ENCODE measurements at places on chromosomes 7 and 10.

GRCh38 chr10:126006906-126007305 lies 110.5 kb downstream of the FANK1 start:
- no peak for DNase-seq

- no peak for DNase-seq
Observed at GRCh38 chr10:29828440-29828894, 193.7 kb upstream of the SVIL start.

DNA sequence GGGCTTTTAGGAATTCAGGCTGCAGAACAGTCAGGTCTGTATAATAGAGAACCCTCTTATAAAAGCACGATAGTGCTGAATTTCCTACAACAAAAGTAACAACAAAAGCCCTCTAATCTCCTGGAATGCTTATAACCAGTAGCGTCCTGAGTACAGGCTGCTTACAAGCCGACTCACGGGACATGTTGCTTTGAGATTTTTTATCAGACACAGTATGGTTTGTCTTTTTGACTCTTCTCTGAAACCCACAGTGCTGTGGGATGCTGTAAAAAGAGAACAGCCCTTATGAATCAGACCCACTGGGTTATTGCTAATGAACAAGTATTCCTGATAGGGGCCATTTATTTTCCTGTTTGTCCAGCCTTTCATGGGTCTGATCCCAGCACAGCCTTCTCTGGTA lies 59.4 kb downstream of the PLPP4 start:
- no peak for DNase-seq

- DNase-seq, result peak; percentile 77
Observed at GRCh38 chr10:9302140-9302746, 1247.8 kb downstream of the GATA3 start.

GRCh38 chr7:27520815-27521790 lies 141.6 kb downstream of the HIBADH start:
- no peak for DNase-seq

DNA sequence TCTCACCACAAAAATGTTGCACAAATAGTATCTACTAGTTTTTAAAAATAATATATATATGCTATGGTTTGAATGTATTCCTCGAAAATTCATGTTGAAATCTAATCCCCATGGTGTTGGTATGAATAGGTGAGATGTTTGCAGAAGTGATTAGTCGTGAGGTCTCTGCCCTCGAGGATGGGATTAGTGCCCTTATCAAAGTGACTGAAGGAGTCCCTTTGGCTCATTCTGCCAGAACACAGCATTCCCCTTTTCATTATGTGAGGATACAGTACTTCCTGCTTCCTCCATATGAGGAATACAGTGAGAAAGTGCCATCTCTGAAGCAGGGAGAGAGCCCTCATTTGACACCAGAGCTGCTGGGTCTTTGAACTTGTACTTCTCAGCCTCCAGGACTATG lies 777.5 kb upstream of the LRRTM3 start:
- no peak for DNase-seq

DNA sequence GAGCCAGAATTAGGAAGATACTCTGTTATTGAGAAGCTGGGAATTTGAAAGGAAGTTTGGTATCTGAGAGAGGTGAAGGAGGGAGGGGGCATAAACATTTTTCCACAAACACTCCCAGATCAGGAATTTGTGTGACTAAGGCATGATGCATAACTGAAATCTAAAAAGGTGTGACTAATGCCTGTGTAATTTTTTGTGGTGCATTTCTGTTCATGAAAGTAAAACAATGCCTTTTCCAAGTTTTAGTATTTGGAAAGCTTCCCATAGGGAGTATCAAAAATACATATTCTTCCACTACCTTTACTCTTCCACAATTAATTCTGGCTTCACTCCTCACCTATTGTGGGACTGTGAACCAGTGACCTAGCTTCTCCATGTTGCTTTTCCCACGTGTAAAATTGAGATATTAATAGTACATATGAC lies 56.4 kb upstream of the CAV2 start:
- no peak for DNase-seq

DNA sequence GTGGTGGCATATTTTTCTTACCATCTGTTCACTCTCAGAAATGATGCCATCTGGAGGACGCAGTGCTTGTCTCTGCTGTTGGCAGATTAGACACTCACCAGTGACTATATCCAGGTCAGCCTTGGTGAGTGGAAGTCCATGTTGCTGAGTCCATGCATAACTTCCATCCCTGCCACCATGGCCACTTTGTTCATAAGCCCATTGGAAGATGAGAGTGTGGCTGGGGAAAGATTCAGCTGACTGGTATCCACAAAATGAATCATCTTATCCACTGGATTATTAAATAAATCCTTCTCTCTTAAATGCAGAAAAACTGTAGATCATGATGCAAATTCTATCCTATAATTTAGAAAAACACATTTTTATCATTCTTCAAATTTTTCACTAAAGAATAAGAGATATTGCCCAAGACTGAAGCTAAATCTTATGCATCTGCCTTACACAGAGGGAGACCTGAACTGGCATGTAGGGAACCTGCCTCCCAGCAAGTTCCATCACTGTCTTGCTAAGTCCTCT lies 726.9 kb downstream of the TNS3 start:
- no peak for DNase-seq

GRCh38 chr10:82190432-82191260 lies 315.7 kb downstream of the NRG3 start:
- DNase-seq, result no peak

GRCh38 chr7:69104023-69104422 lies 494.3 kb upstream of the AUTS2 start:
- no peak for DNase-seq

DNA sequence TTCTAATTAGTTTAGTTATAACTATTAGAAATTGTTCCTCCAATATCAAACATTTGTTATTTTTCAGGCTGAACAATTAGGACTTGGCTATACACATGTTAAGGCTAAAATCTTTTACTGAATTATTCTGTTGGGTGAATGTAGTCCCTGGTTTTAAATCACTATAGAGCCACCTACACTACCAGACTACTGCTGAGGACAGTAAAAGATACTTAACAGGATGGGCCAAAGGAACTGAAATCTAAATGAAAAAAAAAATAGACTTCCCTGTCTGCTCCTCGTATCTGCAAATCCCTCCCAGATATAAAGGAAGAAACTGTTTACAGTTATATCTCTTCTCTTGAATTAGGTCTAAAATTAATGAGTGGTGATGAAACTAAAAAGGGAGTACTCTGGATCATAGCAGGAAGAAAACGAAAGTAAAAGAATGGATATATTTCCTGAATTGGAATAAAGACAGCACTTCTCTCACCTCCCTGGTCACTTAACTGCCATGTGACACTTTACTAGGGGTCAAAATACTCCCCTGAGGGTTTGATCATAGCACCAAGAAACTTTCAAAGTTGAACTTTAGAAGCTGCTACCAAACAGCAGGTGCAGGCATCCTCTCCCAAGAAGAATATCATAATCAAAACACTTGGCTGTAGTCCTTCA lies 12.7 kb downstream of the FBXW4 start:
- DNase-seq, result no peak

DNA sequence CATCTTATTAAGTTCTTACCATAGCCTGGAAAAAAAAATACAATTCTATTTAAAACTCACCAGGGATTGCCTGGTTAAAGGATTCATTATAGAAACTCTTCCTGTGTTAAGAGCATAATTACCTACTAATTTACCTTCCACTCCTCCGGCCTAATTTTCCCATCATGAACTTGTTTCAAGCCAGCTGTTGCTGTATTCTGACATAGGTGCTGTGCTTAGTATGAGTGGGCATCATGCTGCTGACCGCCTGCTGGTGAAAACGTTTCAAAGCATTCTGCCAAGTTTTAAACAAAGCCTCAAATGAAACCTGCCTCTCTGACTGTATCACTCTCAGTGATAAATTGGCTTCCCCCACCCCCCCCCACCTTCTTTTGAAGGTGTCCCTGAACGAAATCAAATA lies 47.8 kb upstream of the KCNMA1 start:
- no peak for DNase-seq

GRCh38 chr7:106518239-106518638 lies 142.7 kb downstream of the CCDC71L start:
- DNase-seq, result no peak

DNA sequence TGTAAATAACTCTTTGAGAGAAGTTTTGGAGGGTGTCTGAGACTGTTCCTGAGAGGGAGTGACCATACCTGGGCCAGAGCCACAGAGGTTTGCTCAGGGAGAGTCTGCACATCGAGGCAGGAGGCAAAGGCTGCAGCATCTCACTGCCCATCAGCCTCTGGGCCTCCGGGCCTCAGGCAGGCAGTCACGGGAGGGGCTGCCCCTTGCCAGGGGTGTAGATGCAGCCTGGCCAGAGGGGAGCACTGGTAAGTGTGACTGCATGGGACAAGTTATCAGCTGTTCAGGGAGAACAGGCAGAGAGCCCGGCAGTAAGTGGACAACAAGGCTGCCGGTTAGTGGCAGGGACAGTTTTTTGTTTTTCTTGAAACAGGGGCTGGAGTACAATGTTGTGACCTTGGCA lies 55.9 kb downstream of the ZNF467 start:
- DNase-seq, result no peak

DNA sequence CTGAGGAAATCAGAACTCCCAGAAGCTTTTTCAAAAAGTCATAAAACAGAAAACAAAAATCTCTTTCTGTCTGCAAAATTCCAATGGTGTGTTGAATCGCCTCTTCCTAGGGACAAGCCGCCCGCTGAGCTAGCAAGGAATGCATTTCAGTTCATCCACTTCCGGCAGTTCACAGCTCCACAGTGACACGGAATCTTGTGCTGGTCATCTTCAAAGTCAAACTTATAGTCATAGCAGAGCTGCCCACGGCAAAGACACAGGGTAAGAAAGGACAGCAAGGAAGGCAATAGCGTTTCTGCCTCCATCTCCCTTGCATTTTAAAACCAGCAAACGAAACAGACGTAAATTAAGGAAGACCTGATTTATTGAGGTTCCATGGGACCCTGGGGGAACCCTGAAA lies 111.2 kb downstream of the GALNT11 start:
- no peak for DNase-seq

GRCh38 chr7:88597941-88598425 lies 161.5 kb upstream of the ZNF804B start:
- DNase-seq, result no peak

GRCh38 chr10:60916025-60916424 lies 28.0 kb downstream of the RHOBTB1 start:
- DNase-seq, result no peak

GRCh38 chr7:12269100-12269895 lies 58.2 kb downstream of the TMEM106B start:
- no peak for DNase-seq

DNA sequence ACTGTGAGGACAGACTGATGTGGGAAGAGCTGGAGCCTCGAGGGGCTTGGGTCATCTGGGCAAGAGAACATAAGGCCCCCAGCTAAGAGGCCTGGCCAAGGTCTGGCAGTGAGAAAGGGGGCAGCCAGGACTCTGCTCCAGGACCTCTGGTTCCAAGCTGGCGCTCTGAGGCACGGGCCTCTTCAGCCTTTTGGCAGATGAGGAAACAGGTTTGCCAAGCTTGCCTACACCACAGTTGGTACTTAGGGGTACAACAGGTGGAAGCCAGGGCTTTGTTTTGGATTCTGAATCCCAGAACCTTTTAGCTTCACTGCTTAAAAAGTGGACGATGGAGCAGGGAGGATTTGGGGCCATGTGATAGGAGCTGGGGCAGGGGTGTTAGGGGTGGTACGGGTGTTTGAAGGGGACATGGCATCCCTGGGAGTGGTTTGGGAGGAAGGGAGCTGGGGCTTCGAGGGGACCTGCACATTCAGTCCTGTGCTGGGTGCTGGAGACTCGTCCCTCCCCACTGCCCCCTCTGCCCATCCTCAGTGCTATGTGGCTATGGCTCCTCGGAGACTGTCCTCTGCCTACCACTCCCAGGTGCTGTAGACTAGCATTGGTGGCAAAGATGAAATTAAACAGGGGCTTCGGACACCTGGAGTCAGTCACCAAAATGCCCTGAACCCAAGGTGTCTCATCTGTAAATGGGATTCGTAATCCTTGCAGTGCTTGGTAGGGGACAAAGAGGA lies 30.3 kb downstream of the ZNF775 start:
- DNase-seq, result no peak

GRCh38 chr10:3095373-3096139 lies 28.2 kb downstream of the PFKP start:
- DNase-seq, result peak; percentile 94

DNA sequence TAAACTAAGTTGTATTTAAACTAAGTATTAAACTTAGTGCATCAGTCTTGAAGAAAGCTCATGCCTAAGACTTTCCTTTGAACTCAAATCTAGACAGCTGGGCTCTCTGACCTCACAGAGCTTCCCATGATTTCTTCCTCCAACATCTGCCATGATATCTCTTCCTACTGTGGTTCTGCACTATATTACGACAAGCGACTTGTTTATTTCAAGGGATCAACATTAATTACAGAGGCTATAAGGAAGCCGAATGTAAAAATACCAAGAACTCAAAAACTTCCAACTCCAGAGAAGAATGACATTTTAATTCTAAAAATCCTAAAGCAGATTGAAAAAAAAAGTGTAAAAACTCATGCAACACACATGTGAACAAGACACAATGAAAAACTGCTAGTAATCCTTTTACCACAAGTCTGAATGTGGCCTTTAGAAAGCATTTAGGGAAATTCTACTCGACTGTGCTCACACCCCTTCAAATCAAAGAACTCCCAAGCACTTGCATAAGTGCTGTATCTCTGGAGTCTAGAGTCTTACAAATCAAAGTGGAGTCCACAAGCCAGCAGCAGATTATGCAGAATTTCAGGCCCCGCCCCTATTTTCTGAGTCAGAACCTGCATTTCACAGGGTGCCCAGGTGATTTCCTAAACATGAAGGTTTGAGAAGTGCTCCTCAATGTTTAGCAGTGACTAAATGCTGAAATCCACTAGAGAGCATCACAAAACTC lies 22.7 kb upstream of the WASHC2A start:
- DNase-seq, result no peak

DNA sequence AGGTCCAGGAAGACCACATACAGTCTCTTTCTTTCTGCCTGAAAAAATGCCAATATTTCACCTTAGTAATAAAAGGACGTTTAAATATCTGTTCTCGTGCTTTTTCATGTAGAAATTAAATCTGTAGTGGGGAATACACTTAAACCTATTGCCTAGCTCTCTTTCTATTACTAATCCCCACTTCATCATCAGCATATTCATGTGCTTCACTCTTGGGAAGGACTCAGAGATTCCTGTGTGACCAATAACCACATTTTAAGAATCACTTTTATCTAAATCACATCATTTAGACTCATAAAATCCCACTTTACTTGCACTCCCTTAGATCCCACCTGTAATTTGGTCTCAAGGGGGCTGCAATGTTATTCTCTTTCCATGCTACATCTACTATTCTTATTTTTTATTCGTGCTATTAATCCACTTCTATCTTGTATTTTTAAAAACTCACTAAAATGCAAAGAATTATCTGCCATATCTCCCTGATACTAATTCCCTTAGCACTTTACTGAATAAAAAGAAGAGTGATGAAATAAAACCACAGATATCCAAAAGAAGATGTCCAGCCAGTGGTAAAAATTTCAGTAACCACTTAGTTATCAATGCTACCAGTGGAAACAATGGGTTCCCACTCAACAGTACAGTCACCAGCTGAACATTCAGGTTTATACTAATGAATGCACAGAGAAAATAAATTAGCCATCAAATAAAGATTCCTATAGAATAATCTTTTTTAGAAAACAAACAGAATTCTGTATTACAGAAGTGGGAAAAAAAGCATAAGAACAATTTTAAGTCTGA lies 102.1 kb downstream of the PPP1R17 start:
- DNase-seq, result no peak

Data from T-helper 2 cell (primary cell).